ENCODE measurements at places on chromosomes 3 and 15.

DNA sequence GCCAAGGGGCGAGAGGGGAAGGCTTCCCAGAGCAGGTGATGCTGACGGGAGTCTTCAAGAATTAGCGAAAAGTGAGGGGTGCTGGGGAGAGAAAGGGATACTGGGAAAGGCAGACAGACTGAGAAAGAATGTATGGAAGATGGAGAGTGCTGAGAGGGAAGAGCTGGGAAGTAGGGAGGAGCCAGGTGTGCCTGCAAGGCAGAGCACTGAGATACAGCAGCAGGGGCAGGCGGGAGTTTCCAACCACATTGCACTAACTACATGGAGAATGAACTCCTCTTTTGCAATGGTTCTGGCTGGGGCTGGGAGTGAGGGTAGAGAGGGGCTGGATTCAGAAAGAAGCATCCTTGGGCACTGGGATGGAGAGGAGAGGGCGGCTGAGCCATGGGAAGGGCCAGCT is 16.0 kb upstream of the CRABP1 start:
- DNase-seq: no peak

- DNase-seq: no peak
Measured at GRCh38 chr15:81942655-81943195, 103.1 kb downstream of the MEX3B start.

- DNase-seq: no peak
Measured at GRCh38 chr15:58761010-58761388, 10.1 kb upstream of the MINDY2 start.

- DNase-seq: no peak
Measured at GRCh38 chr3:60552581-60552980, 698.7 kb downstream of the FHIT start.

GRCh38 chr15:39478996-39479395 is 101.9 kb upstream of the THBS1 start:
- DNase-seq: no peak
